ENCODE measurements at places on chromosomes 12 and 14.

DNA sequence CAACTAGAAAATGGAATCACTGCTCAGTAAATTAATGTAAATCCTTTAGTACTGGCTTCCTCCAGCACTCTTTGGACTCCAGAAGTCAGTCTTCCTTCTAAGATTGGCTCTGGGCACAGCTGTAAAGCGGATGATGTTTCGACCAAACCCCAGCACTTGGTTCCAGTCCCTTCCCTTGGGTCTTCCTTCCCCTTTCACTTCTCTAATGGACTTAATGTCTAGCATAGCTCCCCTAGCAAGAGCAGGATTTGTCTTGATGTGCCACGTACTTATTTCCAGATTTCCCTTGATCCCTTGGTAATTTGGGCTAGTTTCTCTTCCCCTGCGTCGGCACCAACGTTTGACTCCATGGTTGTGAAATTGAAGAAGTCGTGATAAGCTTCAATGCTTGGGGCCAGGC lies 28.3 kb downstream of the C12orf75 start:
- DNase-seq = no peak

DNA sequence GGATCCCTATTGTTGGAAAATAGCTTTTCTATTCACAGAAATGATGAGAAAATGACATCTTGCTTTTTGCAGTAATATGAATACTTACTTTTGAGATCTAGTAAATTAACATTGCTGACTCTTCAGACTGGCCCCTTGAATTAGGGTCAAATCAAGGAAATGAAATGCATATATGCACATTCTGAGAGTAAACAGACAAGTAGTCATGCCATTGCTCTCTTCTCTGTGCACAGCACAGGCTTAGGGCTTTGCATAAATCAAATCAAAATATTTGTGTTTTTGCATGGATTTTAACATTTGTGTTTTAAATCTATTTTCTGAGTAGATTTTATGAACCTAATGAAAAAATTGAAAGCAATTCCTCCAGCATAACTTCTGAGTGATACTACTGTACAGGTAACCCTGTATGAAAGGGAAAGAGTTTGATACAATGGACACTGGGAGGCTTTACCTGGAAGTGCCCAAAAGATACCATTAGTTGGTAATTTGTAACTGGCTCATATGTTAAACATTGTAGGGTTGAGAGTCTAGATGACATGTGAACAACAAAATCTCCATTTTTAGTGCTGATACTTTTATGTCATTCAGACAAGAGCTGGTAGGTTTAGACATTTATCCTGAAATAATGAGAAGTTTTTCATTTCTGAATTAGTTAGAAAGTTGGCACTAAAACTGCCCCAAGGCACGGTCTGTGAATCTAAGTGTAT lies 280.2 kb upstream of the FBXO33 start:
- no peak for DNase-seq

DNA sequence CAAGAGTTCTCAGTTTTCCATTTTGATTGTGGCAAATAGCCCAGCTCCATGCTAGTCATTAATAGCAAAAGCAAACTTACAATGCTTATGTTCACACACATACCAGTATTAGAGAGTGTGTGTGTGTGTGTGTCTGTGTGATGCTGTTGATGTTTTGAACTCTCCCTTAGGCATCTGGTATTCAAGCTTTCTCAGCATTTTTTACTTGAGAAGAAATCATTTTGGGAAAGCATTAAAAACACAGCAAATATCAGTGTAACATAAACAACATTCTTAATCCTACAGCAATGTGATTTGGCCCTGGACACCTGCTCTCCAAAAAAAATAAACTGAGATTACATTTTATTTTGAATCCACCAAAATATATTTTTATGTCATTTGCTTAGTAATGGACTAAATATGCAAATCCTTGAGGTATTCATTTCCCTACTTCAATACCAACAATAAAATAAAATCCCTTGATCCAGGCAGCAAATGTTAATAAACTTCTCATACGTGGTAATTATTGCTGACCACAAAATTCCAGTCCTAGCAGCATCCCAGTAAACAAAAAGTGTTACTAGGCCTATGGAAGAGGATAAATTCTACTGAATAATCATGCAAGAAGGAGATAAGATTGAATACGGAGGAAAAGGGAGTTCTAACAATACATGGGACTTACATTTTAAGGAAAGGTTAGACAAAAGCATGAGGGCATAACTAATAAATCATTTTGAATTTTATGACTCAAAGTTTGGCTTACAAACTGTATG lies 249.5 kb upstream of the CLEC14A start:
- DNase-seq = no peak

DNA sequence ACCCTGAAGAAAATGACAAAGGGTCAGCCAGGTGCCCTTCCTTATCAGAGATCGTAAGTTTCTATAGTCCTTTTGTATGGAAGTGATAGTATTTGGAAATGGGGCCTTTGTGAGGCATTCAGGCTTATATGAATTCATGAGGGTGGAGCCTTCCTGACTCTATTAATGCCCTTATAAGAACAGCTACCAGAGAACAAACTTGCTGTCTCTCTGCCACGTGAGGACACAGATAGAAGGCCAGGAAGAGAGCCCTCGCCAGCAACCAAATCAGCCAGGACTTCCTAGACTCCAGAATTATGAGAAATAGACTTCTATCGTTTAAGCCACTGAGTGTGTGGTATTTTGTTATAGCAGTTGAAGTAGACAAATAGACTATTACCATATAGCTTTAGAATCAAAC lies 36.7 kb downstream of the TRMT5 start:
- DNase-seq = no peak

DNA sequence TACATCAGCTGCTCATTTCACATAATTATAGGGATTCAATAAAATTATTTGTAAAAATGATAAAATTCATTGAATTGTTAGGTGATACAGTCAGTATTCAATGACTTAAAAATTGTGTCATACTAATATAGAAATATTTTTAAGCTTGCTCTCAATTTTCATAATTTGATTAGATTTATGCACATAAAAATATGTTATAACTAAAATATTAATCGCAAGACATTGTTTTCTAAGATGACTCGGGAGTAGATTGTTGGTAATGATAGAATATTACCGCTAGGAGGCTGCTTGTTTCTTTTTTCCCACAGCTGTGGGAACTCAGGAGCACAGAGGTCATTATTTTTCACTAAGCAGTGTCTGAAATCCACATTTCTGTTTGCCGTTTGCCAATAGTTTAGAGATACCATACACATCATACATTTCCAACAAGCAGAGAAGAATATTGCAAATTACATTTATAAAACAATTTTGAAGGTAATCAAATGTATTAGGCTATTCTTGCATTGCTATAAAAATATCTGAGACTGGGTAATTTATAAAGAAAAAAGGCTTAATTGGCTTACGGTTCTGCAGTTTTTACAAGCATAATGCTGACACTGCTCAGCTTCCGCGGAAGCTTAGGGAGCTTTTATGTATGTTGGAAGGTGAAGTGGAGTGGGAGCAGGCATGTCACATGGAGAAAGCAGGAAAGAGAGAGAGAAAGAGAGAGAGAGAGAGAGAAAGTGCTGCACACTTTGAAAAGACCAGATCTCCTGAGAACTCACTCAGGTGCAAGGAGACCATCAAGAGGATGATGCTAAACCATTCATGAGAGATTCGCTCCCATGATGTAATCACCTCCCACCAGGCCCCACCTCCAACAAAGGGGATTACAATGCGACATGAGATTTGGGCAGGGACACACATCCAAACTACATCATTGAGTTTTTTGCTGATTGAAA lies 9.2 kb downstream of the CD69 start:
- no peak for DNase-seq

DNA sequence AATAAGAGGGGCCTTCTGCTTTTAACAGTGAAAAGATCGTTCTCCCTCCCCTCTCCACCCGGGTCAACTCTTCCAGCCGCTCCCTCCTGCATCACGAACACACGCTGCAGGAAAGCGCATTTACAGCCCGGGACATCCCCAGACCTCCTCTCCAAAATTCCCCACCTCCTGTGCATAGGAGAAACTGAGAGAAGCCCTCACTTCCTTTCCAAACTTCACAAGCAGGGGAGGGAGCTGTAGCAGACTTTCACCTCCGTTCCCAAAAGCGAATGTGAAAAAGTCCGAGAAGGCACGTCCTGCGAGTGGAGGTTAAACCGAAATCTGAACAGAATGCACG lies 513 bp downstream of the BCAT1 start:
- DNase-seq = peak; percentile 28

- no peak for DNase-seq
Measured at GRCh38 chr12:84910549-84911241, 1.9 kb downstream of the SLC6A15 start.

DNA sequence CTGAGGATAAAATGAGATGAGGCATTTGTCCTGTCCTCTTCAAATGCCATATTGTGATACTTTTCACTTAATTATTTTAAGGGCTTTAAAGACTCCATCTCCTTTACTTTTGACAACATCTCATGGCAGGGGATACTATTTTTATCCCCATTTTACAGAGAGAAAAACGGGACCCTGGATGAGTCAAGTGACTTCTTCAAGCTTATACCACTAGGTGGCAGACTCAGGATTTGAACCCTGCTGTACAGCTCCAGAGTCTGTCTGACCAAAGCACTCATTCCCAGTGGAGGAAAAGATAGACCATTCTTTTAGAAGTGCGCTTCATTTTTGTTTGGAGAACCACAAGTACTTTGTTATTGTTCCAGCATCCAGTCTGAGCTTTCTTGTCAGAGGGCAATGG lies 1.7 kb upstream of the SMOC1 start:
- DNase-seq = no peak

GRCh38 chr12:6347367-6348338 lies 5.8 kb upstream of the TNFRSF1A start:
- DNase-seq = no peak

GRCh38 chr12:96810057-96810456 lies 97.0 kb upstream of the NEDD1 start:
- no peak for DNase-seq

- DNase-seq = no peak
Measured at GRCh38 chr12:203462-204260, 10.3 kb downstream of the SLC6A12 start.

DNA sequence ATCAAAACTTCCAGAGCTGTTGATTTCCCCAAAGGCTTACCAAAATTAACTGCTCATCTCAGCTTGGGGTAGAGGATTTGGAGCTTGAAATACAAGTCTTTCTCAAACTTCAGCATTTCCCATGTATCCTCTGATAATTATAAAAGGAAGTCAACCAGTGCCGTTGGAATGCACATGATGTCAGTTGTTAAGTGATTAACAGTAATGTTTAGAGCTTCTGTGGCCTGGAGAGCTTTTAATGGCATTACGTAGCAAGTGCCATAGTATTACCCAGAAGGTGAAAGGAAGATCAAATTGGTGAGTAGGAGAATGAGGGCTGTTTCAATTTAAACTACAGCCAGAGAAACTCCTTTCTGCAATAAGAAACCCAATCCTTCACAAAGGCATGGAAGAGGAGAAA lies 62.5 kb upstream of the PTPRR start:
- no peak for DNase-seq

- DNase-seq = no peak
Measured at GRCh38 chr12:98352218-98352811, 163.1 kb upstream of the TMPO start.

DNA sequence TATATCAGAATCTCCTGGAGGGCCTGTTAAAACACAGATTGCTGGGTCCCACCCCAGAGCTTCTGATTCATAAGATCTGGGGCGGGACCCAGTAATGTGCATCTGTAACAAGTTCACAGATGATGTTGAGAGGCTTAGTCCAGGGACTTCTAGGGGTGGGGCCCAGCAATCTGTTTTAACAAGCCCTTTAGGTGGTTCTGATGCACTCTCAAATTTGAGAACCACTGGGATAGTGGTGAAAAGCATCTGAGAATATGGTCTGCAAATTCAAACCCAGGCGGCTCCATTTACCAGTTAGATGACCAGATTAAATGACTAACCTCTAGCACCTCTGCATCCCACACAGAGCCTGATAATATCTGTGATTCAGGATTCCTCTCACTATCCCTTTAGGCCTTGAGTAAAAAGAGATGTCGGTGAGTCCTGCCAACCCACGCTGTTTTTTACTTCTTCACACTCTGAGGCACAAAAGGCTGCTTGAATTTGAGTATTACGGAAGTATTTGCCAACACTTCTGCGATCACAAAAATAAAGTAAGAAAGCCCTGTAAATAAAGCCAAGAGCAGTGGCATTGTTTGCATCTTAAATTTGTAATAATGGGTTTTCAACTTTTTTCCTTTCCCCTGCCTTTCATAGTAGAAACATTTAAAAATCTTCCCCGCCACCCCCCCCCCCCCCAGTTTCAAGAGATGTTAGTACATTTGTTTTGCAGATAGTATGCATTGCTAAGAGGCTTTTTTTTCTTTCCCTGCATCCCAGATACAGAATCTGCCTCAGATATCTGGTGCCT lies 1.8 kb upstream of the FRS2 start:
- DNase-seq = no peak
